ENCODE measurements at places on chromosomes 12 and 14.

GRCh38 chr14:90782892-90783291 is 33.3 kb downstream of the TTC7B start:
- no peak for DNase-seq

- DNase-seq, result no peak
These were observed 433.6 kb downstream of the ZFP36L1 start for GRCh38 chr14:68359022-68359836.

DNA sequence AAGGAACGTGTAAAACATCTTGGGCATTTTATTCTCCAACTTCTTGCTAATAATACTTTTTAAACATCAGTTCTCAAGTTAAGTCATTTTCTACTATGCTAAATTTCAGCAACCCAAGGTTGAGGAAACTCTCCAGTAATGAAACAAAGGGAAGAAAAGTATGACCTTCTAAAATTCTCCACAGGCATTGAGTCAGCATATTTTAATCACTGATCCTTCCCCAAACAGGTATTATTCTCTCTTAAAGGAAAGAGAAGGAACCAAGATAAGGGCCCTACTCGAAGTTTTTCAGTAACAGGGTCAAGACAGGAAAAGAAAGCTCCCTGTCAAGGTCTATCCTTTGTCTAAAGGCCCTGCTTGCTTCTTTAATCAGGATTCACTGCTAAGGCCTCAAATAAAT is 3.0 kb downstream of the KICS2 start:
- no peak for DNase-seq

DNA sequence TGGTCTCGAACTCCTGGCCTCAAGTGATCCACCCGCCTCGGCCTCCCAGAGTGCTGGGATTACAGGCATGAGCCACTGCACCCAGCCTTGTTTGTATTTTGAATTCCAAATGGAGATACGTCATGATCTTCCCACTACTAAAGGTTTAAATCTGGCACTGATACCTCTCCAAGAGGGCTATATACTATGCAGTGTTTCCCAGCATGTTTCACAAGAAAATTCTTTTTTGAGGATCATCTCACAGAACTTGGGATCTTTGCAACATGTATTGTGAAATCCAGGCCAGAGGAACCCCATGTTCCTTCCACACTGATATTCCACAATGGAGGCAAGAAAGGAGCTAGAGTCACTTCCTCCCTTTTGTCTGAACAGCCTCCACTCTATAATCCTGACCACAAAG is 112.7 kb downstream of the NT5DC3 start:
- no peak for DNase-seq

DNA sequence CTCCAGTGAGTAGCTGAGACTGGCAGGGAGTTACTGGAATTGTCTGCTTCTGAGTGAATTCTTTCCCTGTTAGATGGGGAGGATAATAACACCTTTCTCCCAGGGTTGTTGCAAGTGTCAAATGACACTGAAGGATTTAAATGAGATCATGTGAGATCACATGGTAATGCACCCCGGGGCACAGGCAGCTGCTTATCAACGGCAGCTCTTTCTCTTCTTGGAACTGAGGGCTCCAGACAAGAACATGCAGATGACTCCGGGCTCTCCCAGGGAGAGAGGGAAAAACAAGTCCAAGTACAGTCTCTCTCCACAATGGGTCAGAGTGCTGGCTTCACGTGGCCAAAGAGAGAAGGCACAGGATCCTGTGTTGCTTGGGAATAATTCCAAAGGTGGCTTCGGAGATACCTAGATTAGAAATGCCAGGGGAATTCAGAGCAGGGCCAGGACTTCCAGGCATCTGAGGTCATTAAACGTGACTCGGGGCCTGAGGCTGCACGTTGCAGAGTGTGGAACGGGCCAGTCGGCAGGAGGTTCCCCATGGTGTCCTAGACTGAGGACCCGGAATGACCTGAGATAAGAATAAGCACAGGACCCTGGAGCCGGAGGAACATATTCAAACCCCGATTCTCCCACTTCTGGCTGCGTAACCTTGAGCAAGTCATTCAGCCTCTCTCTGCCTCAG is 109.2 kb downstream of the PRMT8 start:
- no peak for DNase-seq

DNA sequence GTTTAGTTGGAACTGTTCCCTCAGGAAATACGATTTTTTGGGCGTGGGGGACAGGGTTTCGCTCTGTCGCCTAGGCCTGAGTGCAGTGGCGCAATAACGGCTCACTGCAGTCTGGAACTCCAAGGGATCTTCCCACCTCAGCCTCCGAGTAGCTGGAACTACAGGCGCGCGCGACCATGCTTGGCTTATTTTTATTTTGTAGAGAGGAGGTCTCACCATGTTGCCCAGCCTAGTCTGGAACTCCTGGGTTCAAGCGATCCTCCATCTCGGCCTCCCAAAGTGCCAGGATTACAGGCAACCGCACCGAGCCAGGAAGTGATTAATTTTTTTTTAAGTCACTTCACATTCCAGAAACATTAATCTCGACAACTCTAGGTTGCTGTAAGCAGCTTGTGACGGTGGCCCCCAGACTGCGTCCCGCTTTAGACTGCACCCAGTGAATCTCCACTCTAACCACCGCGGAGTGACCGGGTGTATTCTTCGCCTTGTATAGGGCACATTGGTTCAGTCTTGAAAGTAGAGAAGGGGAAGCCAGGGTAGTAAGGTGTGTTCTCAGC is 830 bp upstream of the MIS18BP1 start:
- peak; percentile 43 for DNase-seq

DNA sequence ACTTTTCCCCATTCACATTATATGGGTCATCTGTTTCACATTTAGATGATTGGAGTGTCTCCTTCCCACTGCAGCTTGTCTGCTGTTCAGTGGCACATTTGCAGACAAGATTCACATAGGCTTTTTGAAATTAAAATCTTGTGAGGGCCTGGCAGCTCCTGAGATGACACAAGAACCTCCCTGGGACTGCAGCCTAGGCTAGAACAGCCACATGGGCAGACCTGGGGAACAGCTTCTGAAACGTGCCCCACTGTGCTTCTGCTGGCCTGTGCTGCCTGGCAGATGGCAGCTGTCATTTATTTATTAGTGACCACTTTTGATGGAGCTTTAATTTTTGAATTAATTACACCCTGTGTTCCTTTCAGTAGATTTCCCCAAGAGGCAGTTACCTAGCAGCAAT is 137.4 kb downstream of the GRIP1 start:
- DNase-seq, result no peak

DNA sequence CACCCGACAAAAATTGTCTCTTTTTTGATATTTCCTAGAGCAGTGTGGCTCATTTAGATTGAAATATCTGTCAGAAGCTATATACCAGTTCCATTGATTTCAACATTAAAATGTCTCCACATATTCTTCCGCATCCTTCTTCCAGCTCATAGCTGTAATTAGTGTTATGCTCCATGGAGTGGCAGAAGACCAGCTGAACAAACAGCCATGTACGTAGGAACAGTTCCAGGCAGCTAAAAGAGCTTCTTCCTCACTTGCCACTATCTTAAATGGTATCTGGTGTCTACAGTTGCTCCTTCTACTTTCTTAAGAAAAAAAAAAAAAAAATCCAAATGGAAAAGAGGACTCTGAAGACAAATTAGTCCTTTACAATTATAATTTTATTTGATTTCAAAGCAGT is 848.0 kb downstream of the DIO2 start:
- no peak for DNase-seq

DNA sequence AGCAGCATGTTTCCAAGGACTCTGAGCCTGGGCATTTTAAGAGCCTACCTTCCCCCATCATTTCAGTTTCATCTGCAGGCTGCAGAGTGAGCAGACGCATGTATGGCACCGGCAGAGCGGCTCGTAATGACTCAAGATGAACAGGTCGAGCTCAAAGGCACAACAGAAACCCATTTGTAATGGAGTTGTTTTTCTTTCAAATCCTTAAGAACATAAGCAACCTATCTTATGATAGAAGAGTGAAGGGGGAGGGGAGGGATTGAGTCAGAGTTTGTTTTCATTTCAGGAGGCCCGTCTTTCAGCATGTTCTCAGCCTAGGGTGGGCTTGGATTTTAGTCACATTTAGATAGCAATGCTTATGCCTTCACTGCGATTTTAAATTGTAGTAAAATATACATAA is 54.9 kb upstream of the CISTR start:
- no peak for DNase-seq

GRCh38 chr12:31594681-31595080 is 3.7 kb upstream of the DENND5B start:
- no peak for DNase-seq

DNA sequence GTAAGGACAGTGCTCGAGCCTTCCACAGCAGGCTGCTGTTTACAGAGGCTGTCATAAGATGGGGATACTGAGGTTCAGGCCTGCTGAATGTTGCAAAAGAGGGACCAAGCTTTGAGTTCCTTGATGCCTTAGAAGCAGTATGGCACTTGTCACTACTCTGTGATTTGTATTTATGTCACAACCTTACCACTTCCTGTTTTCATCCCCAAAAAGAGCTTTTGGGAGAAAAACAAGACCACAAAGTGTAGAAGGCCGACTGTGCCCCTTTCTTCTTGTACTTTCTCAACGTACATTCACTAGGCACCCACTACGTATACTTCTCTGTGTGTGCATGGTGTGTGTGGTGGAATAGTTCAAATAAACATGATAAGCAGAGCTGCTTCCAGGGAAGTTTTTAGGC is 90.1 kb downstream of the DRAM1 start:
- DNase-seq, result peak; percentile 8

DNA sequence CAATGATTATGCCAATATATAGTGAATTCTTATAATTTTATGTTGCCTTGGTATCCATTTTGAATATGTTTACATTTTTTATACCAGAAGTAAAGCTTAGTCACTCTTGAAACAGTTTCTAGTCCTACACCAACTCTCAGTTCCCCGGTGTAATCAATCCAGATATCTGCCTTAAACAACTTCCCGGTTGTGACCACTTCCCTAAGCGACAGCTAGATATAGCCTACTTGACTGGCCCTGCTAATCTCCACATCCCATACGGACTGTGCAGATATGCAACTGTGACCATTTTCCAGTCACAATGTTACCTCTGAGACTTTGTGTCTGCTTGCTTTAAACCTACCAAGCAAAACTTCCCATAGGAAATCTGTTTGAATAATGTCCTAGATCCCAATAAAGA is 1551.5 kb upstream of the SEL1L start:
- peak; percentile 15 for DNase-seq

All from HL-60 (cell line).